ENCODE measurements at places on chromosomes 4 and X.

GRCh38 chr4:15104825-15105224 lies 102.5 kb downstream of the CPEB2 start:
- no peak for ATAC-seq

GRCh38 chrX:148960060-148960459 lies 459.6 kb downstream of the AFF2 start:
- no peak for ATAC-seq

DNA sequence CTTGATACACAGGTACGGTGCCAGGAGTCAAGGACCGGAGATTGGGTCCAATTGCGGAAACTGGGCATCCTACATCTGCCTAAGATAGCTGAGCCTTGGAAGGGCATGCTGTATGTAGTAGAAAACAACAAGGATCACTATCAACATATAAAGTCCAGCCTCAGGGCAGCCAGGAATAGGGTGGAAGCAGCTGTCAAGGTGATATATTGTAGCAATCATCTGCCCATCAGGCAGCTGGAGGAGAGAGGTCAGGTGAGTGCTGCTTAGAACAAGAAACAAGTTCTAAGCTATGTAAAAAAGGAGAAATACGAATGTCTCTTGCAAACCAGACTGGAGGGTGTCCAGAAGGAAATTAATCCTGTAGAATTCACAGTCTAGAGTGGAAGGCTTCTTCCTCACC lies 34.8 kb downstream of the KCNE5 start:
- ATAC-seq, result no peak

DNA sequence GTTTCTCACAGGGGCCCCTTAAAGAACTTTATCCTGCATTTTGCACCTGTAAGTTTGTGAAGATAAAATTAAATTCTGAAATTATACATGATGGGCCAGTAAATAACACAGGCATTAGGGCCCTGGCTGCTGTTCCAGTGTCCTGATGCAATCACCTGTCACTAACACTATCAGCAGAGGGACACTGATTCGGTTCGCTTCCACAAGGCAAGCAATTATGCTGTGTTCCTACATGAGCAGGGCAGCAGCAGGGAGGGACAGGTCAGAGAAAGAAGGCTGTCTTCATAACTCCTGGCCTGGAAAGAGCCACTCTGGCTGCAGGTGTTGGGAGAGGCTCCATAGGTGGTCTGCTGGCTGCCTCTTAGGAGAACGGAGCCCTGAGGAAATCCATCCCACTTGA lies 487.3 kb downstream of the MID1IP1 start:
- no peak for ATAC-seq

GRCh38 chr4:27094783-27095182 lies 234.1 kb downstream of the STIM2 start:
- no peak for ATAC-seq

Measured in SK-N-SH treated with all-trans-retinoic acid at 6 μM for 48 hours (cell line).